Left lung (tissue), 14 donors: ENCODE measurements at places on chromosomes 5 and 9. TPM values are rescaled to one million over a fixed set of nuclear protein-coding genes. Genes with fewer than 3 reads are reported as not detected.

GRCh38 chr5:155512329-155512728 lies 498.8 kb downstream of the KIF4B start:
- no peak for DNase-seq

- no peak for DNase-seq
Observed at GRCh38 chr5:177040814-177041420, 18.4 kb downstream of the ZNF346 start.

DNA sequence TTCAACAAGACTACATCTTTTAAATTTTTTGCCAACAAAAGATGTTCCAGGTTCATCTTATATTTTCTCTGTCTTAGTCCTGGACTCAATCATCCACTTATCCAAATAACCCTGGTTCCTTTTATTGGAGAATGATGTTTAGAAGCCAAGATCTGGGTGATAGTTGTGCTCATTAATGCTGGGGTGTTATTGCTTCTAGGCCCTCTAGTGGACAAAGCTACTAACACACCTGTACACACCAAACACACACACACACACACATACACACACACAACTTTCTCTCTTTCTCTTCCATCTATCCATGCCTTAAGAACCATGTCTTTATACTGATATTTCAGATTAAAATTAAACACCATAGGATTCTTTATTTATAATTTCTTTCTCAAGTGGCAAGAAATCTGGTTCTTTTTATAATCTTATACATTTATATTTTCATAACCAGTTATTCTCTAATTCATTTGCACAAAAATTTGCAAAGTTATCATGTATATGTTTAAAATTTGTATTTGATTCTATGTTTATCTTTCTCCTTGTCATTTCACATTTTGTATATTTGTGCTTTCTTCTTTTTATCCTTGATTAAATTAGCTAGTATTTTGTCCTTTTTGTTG lies 179.1 kb upstream of the SMIM23 start:
- no peak for DNase-seq

- DNase-seq, result no peak
Observed at GRCh38 chr9:111274737-111275136, 55.3 kb downstream of the OR2K2 start.

The AIF1L gene
- total RNA-seq, result 21.1 TPM
